ENCODE measurements at places on chromosomes 13 and 19.
A peak's percentile ranks its signal among the peaks of the same experiment; 100 is the strongest.

DNA sequence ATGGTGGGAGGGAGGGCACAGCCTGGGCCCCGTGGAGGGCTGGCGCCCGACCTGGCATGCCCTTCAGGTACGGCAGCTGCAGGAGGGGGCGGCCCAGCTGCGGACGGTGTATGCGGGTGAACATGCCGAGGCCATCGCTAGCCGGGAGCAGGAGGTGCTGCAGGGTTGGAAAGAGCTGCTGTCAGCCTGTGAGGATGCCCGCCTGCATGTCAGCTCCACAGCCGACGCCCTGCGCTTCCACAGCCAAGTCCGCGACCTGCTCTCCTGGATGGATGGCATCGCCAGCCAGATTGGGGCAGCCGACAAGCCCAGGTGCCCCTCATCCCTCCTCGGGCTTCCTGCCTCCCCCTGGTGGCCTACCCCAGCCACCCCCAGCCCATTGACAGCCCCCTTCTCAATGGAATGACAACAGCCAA lies 16.6 kb upstream of the SHKBP1 start:
- no peaks in the 10 kb centered on the region for H3K36me3 ChIP-seq
- H3K27me3 ChIP-seq = peaks cover 23% of the 10 kb centered on the region
- no peaks in the 10 kb centered on the region for H3K4me1 ChIP-seq
- no peak overlapping the region for H3K27ac ChIP-seq

GRCh38 chr19:4800591-4801081 lies 9.1 kb downstream of the FEM1A start:
- no peaks in the 10 kb centered on the region for H3K4me1 ChIP-seq
- no peak overlapping the region for H3K4me3 ChIP-seq
- peak overlapping the region; percentile 51 for H3K27ac ChIP-seq
- no peaks in the 10 kb centered on the region for H3K27me3 ChIP-seq

DNA sequence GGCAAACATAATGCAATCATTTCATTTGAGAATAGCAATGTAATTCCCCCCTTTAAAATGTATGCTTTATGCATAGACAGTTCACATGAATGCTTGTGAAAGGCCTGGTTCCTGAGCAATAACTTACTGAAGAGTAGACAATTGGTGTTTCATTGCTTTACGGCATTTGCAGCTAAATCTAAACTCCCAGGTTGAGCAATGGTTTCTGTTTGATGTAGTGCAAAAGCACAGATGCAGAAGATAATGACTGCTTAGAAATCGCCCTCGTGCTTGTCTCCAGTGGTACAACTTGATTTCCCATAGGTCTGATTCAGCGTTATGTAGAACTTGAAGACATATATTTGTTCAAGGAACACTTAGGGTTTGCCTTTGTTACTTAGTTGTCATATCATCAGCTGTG lies 1018.3 kb downstream of the DIAPH3 start:
- H3K4me1 ChIP-seq = no peaks in the 10 kb centered on the region
- no peak overlapping the region for H3K27ac ChIP-seq
- no peaks in the 10 kb centered on the region for H3K27me3 ChIP-seq
- DNase-seq = peak; percentile 30
- H3K4me3 ChIP-seq = no peak overlapping the region

DNA sequence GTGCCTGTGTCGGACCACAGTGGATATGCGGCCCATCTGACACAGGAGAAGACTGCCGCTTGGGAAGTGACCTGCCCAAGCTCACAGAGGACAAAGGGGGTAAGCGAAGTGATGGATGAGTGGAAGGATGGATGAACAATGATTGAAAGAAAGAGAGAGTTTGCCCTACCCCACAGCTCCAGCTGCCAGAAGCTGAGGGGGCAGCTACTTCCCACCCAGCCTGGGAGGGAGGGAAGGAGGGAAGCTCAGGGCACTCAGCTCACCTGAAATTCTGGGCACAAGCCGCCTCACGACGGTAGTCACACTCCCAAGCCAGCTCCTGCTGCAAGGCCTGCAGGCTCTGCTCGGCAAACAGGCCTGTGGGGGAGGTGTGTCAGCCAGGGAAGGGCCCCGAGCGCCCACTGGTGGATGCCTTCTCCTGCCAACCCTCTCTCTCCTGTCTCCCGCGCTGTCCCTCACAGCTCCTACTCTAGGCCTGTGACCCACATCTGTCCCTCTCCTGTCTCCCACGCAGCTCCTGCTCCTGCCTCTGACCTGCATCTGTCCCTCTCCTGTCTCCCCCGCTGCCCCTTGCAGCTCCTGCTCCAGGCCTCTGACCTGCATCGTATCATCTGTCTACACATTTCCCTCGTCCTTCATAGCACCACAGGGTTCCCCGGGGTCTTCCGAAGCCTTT lies 12.0 kb upstream of the NUMBL start:
- peak; percentile 66 for DNase-seq
- no peaks in the 10 kb centered on the region for H3K36me3 ChIP-seq
- no peaks in the 10 kb centered on the region for H3K4me1 ChIP-seq

DNA sequence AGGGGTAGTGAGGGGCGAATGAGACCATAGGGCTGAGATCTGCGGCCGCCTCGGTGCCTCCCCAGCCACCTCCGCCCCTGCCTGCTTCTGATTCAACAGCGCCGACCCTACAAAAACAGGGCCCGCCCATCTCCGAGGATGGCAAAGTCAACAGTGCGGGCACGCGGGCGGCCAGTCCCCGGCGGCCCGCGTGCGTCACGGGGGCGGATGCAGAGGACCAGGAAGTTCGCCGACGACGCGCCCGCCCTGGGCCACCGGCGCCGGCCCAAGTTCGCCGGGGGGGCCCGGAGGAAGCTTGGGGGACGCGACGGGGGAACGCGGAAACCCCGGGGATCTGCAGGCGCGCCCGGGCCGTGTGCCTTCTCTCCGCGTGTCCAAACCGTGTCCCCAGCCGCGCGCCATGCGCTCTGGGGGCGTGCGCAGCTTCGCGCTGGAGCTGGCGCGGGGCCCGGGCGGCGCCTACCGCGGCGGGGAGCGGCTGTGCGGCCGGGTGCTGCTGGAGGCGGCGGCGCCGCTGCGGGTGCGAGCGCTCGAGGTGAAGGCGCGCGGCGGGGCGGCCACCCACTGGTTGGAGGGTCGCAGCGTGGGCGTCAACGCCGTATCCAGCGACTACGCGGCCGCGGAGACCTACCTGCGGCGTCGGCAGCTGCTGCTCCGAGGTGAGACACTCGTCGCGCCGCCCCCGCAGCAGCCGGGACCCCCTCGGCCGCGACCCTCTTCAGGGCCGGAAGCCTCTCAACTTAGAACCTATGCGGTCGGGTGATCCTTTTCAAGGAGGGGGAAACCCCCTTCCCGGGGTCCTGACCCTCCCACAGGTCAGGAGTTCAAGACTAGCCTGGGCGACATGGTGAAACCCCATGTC lies 6.8 kb upstream of the ARRDC2 start:
- no peaks in the 10 kb centered on the region for H3K36me3 ChIP-seq
- H3K4me1 ChIP-seq = peaks cover 3% of the 10 kb centered on the region
- no peak overlapping the region for H3K27ac ChIP-seq

DNA sequence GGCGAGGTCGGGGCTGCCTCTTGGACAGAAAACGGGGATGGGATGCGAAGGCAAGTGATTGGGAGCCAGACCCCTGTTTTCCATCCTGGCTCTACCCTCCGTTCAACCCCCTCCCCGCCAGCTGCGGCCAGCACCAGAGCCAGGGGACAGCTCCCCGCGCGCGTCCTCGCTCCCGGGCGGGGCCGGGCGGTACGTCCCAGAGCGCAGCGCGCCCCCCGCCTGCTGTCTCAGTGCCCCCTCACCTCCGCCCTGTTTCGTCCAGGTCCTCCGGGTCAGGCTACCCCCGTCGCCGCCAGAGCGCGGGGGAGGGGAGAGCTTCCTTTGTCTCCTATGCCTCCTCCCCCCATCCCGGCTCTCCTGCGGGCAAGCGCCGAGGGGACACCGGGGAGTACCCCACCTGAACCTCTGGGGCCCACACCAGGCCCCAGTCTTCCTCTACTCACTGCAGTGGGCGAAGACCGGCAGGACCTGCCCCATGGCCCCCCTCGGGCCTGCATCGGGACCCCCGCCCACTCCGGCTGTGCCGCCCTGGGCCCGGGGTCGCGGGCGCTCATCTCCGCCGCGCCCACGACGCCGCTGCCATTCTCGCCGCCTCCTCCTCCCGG lies 396 bp downstream of the RTN2 start:
- H3K4me1 ChIP-seq = peaks cover 13% of the 10 kb centered on the region
- H3K27me3 ChIP-seq = peaks cover 27% of the 10 kb centered on the region
- peak overlapping the region; percentile 68 for H3K4me3 ChIP-seq
- no peak overlapping the region for H3K27ac ChIP-seq
- DNase-seq = peak; percentile 80
- H3K36me3 ChIP-seq = no peaks in the 10 kb centered on the region

DNA sequence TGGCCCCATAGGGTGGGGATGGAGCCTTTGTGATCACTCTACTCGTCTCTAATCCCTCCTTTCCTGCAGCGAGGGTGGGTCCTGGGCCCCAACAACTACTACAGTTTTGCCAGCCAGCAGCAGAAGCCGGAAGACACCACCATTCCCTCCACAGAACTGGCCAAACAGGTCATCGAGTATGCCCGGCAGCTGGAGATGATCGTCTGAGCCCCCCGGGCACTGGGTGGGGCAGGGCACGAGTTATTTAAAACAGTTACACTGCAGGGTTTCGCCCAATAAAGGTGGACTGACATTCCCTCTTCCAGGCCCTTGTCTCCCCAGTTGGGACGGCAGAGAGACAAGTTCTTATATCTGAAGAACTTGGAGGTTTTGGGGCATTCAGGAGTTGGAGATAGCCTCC lies 4.7 kb downstream of the GGN start:
- no peak for DNase-seq
- H3K36me3 ChIP-seq = no peaks in the 10 kb centered on the region
- H3K4me3 ChIP-seq = no peak overlapping the region
- H3K4me1 ChIP-seq = peaks cover 12% of the 10 kb centered on the region
- no peaks in the 10 kb centered on the region for H3K27me3 ChIP-seq

DNA sequence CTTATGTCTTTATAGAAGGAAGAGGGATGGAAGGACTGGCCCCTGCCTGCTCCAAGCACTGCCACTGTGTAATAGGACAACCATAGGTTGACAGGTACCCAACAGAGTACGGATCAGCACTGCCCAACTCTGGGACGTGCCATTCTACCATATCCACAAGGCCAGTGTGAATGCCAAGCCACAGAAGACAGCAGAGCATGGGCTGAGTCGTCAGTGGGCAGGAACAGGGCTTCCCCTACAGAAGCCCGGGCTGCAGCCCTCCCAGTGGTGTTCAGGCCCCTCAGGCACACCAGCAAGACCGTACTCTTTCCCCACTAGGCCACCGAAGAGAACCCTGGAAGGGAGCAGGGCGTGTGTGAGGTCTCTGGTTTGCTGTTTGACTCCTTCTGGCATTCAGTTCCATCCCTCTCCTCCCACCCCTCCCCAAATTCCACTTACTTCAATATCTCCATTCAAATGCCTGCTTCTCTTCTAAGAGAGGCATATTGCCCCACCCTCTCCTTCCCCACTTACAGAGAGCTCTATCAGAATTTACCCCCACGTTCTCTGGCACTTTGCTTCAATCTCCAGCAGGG lies 209.4 kb downstream of the FOXO1 start:
- no peaks in the 10 kb centered on the region for H3K36me3 ChIP-seq
- H3K27me3 ChIP-seq = no peaks in the 10 kb centered on the region
- H3K4me1 ChIP-seq = no peaks in the 10 kb centered on the region
- no peak for DNase-seq
- H3K4me3 ChIP-seq = no peak overlapping the region
- H3K27ac ChIP-seq = no peak overlapping the region

DNA sequence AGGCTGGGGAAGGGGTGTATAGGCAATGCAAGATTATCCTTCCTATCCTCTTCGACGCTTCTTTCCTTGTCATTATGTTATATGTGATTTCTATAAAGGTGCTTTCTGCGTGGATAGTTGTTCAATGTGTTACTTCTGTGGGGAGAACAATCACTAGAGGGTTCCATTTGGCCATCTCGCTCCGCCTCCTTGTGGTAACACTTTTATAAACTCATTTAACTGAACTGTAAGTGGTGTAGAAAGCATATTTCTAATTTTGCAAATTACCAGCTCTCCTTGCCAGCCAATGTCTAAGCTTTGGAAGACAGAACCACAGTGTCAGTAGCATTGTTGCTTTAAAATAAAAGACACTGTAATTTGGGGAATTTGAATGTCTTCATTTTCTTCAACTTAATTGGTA lies 1093.7 kb upstream of the MIR17HG start:
- no peak overlapping the region for H3K4me3 ChIP-seq
- no peak overlapping the region for H3K27ac ChIP-seq
- no peaks in the 10 kb centered on the region for H3K36me3 ChIP-seq
- H3K4me1 ChIP-seq = no peaks in the 10 kb centered on the region

DNA sequence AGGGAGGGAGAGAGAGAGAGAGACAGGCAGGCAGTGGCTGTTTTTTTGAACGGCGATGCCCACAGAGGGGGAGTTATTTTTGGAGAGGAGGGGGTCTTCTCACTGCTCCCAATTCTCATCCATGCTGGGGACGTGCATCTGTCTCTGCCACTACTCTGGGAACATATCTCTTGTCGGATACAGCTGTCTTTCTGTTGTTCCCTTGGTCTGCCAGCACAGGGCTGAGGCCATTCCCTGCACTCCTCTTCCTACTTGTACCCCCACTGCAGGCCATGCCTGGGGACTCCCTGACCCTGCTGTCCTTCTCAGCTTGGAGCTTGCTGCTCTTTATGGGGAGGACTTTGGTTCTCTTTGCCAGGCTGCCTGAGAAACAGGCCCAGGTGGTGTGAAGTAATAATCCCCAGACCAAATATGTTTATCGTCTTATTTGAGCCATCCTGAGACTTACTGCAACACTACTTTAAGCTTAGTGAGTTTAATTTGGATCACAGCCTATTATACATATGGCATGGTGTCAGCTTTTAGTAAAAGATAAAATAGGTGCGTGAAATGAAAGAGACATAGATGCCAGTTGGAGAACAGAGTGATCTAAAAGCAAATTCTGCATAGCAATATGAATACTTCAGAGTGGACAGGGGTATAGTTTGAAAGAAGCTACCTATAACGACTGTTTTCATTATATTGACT lies 19.1 kb downstream of the LRCH1 start:
- H3K4me1 ChIP-seq = peaks cover 16% of the 10 kb centered on the region
- no peaks in the 10 kb centered on the region for H3K27me3 ChIP-seq
- no peak overlapping the region for H3K27ac ChIP-seq
- no peaks in the 10 kb centered on the region for H3K36me3 ChIP-seq
- no peak overlapping the region for H3K4me3 ChIP-seq

- H3K4me3 ChIP-seq = no peak overlapping the region
- no peak overlapping the region for H3K27ac ChIP-seq
- H3K4me1 ChIP-seq = no peaks in the 10 kb centered on the region
- peak; percentile 24 for DNase-seq
- peaks cover 65% of the 10 kb centered on the region for H3K27me3 ChIP-seq
Measured at GRCh38 chr19:53942001-53942786, 20.5 kb upstream of the CACNG8 start.

- no peaks in the 10 kb centered on the region for H3K27me3 ChIP-seq
- H3K4me3 ChIP-seq = peak overlapping the region; percentile 82
- H3K4me1 ChIP-seq = peaks cover 40% of the 10 kb centered on the region
- H3K27ac ChIP-seq = peak overlapping the region; percentile 97
- DNase-seq = peak; percentile 80
Measured at GRCh38 chr19:2235381-2236063, 607 bp downstream of the PLEKHJ1 start.

DNA sequence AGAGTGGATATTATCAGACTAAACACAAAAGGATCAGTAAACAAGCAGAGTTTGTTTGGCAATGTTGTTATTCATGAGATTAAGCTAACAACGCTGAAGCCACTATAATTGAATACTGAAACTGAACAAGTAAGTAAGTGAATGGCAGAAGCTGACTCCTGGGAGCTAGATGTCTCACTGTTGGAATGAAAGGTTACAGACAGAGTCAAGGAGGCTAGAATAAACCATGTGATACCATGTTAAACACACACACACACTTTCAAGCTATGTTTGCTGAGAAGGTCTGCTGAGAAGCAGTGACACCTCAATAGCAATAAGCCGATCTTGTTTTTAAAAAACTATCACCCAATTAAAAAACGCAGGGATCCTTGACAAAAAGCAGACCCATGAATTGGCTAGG lies 1609.4 kb upstream of the MIR17HG start:
- no peaks in the 10 kb centered on the region for H3K4me1 ChIP-seq
- no peak overlapping the region for H3K27ac ChIP-seq
- no peaks in the 10 kb centered on the region for H3K27me3 ChIP-seq
- no peak for DNase-seq
- H3K4me3 ChIP-seq = no peak overlapping the region
